ENCODE measurements at places on chromosomes 5 and 9.

DNA sequence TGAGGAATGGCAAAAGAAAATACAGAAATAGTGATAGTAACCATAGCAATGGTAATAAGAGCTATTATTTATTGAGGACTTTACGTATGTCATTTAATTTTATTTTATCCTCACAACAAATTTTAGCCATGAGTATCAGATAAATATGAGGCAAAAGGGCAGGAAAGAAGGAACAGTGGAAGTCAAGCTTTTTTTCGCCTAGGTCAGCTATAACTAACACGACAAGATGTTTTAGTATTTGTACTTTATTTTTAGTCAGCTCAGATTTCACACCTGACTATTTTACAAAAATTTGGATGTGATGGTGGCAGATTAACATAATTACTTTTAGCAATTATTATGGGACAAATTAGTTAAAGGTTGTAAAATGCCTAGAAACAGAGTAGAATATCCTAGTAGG is 34.8 kb upstream of the CDKN2B start:
- no peak for DNase-seq

DNA sequence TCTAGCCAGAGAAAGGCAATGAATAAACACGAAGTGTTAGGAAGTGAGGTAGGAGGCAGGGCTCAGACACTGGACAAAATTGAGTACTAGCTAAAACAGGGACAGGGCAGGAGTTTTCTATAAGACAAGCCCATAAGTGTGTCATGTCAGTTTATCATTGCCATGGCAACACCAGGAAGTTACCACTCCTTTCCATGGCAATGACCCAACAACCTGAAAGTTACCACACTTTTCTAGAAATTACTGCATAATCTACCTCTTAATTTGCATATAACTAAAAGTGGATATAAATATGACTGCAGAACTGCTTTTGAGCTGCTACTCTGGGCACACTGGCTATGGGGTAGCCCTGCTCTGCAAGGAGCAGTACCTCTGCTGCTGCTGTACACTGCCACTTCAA is 442.5 kb upstream of the COX7C start:
- DNase-seq, result no peak

DNA sequence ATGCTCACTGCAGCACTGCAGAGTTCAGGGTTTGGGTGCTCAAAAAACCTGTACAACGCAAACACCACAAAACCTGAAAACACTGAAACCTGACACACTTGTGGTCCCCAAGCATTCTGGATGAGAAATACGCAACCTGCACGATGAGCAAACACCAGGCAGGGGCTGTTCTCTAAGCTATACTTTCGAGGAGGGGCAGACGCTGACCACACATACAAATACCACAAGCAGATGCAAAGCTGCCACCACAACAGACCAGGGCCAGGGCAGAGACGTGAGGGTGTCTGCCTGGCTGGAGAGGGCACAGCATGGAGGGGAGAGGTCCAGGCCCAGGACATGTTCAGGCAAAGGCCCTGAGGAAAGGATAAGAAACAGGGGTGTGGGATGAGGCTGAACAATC is 23.0 kb downstream of the BARHL1 start:
- DNase-seq, result no peak

DNA sequence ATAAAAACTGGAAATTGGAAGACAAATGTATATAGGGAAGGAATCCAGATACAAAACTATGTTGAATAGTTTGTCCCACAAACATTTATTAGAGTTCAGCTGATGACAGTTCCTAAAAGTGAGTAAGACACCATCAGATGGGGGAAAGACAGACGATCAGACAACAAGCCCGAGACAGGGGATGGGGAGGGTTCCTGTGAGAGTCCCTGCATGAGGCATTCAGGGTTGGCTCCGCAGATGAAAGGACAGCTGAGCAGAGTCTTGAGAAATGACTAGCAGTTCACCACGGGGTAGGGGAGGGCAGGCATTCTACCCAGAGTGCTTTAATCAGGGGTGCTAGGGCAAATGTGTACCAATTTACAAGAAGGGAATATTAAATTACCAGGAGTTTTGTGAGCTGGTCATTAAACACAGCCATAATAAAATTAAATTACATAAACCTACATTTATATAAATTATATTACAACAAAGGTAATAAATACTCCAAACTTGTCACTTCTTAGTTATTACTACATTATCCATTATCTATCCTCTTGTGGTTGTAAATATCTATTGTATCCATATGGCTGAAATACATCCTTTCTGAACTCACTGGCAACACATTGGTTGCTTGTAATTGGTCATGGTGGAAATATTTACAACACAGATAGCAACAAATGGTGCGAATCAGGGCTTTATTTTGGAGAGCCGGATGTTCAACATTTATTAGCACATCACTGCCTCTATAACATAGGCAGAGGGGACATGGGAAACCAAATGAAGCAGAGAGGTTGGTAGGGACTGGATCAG is 27.8 kb downstream of the TNFSF15 start:
- no peak for DNase-seq

DNA sequence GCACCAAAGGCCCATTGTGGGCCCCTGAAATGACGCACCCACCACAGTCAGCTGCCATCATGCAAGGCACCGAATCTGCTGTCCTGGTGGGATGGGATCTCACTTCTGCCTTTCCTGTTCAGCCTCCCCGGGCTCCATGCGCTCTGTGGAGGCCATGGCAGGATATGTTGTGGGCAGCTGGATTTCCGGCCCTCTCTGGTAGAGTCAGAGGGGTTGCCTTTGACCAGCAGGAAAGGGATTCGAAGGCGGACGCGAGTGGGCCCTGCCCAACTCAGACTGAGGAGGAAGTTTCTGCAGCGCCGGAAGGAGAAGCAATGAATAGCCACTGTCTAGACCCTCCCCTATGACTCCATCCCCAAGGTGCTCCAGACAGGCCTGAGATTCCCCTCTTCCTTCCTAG is 35.5 kb downstream of the GADD45G start:
- DNase-seq, result no peak

- DNase-seq, result no peak
Observed at GRCh38 chr9:121298689-121299466, 30.9 kb downstream of the GSN start.

GRCh38 chr5:33976307-33976706 is 8.2 kb downstream of the SLC45A2 start:
- DNase-seq, result no peak

DNA sequence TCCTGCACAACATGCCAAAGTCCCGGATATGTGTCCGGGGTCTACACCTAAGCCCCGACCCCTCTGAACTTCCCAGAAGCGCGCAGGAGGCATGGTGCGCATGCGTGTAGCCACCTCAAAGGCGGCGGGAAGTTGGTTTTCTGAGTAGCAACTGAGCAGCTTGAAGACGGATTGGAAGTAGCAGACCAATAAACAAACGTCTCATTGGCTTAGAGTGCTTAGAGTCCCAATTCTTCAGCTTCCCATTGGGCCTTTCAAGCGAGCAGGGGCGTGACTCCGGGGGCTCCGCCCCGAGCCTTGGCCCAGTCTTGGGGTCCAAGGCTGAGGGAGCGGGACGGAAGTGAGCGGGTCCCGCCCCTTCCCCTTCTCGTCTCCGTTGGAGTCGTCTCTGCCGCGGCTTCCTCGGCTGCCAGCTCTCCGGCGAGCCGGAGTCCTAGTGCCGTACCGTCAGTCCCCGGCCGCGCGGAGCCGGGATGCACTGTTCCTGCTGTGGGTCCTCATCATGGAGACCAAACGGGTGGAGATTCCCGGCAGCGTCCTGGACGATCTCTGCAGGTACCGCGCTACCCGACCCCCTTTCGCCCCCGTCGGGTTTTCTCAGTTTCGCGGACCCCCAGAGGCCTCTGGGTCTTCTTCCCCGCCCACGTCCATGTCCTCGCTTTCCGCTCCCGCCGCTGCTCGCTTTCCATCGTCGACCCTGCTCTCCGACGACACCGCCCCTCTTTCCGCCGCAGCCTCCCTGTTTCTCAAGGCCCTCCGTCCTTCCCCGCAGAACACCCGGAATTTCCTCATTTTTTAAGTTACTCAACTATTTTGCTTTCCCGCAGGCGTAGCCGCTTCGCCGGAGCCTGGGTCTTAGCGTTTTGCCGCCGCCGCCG is at the start of gene DCP2:
Gene DCP2 (plus strand): TSS at position 367 of the 878 bp plus-strand sequence. CDS start 136 bp downstream, at position 503.
- DNase-seq, result peak; percentile 99

GRCh38 chr9:12956805-12957204 is 182.0 kb downstream of the LURAP1L start:
- no peak for DNase-seq

DNA sequence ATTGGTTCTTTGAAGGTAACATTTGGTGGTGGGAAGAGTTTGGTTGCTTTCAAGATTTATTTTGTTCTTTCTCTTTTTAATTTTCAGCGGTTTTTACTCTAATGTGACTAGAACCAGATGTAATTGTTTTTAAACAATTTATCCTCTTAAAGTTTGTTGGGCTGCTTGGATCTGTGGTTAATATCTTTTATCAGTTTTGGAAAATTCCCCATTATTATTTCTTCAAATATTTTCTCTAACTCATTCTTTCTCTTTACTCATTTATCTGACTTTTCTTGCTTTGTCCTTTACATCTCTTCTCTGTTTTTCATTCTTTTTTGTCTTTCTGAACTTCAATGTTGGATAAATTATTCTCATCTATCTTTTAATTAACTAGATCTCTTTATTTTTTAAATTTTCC is 29.9 kb downstream of the FCHO2 start:
- no peak for DNase-seq

- DNase-seq, result no peak
Observed at GRCh38 chr5:116595498-116595897, 20.9 kb upstream of the SEMA6A start.

- DNase-seq, result peak; percentile 82
Observed at GRCh38 chr5:38780945-38781344, 64.9 kb upstream of the OSMR start.

- DNase-seq, result no peak
Observed at GRCh38 chr5:74412066-74412465, 228.5 kb downstream of the ENC1 start.

DNA sequence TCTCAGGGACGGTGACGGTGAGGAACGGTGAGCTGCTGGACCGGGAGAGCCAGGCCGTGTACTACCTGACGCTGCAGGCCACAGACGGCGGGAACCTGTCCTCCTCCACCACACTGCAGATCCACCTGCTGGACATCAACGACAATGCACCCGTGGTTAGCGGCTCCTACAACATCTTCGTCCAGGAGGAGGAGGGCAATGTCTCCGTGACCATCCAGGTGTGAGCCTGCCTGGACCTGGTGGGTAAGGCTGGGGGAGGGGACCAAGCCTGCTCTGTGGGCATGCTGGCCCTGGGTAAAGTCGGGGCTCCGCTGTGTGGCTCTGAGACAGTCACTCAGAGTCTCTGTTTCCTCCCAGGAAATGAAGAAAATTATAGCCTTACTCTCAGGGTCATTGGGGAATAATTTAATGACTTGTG is 29.3 kb downstream of the CDHR2 start:
- DNase-seq, result peak; percentile 40

GRCh38 chr5:56917534-56917933 is 8.1 kb downstream of the SETD9 start:
- DNase-seq, result no peak

DNA sequence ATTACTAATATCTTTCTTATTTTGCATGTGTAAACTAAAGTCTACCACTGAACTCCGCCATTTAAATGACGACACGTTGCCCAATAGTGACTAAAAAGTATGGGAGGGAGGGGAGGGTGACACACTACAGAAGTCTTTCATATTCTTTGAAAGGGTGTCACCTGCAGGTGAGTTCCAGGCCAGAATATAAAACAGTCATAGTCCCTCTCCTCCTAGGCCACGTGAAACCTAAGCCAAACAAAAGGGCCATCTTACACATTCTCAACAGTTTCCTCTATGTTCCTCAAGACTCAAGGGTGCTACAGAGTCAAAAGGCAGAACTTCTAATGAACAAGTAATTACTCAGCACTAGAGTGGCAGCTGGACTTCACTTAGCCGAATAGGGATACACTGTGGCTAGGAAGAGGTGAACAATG is 6.4 kb downstream of the CEMIP2 start:
- DNase-seq, result no peak

DNA sequence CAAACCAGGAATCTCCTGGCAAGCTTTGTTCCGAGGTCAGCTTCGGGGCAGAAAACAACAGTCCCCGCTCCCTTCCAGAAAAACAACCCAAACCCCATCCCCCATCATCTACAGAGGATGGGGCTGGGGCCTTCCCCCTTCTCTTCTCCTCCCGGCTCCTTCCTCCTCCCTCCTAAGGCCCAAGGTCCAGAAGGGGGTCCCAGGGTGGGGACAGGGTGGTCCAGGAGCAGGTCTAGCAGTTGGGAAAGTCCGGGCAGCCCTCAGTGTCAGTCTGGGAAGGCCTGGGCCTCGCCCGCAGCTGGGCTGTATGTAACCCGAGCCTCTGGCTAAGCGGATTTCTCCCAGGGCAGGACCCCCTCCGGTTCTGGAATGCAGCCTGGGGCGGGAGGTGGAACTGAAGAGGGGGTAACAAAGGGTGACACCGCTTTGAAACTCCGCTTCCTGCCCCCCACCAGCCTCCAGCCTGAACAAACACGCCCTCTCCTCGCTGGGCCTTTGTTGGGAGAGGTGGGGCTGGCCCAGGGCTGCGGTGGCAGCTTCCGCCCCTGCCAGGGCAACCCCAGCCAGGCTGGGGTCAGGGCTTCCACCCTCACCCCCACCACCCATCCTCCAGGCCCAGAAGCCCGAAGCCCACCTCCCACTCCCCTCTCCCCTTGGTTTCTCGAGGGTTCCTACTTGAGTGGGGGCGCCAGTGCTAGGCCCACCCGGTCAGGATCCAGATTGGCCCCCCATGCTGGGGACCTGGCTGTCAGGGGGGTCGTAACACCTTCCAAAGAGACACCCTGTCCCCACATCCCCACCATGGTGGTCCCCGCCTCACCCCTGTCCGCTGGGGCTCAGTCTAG is 63.5 kb downstream of the C9orf50 start:
- peak; percentile 63 for DNase-seq

DNA sequence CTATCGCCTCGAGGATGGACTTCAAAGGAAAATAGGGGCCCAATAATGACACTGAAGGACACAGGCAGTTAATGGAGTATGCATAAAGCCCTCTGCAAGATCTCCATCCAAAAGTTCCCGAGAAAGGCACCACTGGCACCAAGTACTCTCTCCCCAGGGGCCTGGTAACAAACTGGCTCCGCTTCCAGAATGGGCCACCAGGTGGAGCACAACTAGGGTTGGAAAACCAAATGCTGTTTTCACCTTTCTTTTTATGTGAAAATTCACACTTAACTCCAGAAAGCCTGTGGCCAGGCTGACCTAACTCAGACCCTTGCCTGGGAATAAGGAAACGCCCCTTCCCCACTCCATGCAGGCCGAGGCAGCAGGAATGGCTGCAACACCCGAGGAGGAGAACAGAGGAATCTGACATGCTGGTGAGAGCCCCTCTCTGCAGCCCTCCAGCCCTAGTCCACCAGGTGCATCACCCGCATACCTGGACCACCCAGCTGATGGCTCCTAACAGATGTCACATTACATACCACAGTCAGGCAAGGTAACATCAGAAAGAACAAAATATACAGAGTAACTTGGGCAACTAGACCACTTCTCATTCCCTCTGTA is 42.8 kb downstream of the CAMSAP1 start:
- peak; percentile 50 for DNase-seq

Data from EL (cell line).